ENCODE measurements at places on chromosomes 5 and 9.

- no peak for DNase-seq
Observed at GRCh38 chr5:158313027-158313732, 454.2 kb upstream of the CLINT1 start.

GRCh38 chr9:129716091-129716490 lies 36.8 kb downstream of the PTGES start:
- no peak for DNase-seq

- DNase-seq = no peak
Observed at GRCh38 chr5:55691265-55692105, 20.6 kb downstream of the SLC38A9 start.

- DNase-seq = no peak
Observed at GRCh38 chr5:151153300-151153699, 4.3 kb downstream of the ANXA6 start.

GRCh38 chr5:124301850-124302249 lies 444.6 kb downstream of the ZNF608 start:
- no peak for DNase-seq

GRCh38 chr5:170481849-170482248 lies 22.0 kb upstream of the KCNIP1 start:
- DNase-seq = no peak

GRCh38 chr5:172876578-172876977 lies 42.5 kb downstream of the ERGIC1 start:
- DNase-seq = no peak

GRCh38 chr5:168914491-168914890 lies 335.3 kb upstream of the PANK3 start:
- no peak for DNase-seq

DNA sequence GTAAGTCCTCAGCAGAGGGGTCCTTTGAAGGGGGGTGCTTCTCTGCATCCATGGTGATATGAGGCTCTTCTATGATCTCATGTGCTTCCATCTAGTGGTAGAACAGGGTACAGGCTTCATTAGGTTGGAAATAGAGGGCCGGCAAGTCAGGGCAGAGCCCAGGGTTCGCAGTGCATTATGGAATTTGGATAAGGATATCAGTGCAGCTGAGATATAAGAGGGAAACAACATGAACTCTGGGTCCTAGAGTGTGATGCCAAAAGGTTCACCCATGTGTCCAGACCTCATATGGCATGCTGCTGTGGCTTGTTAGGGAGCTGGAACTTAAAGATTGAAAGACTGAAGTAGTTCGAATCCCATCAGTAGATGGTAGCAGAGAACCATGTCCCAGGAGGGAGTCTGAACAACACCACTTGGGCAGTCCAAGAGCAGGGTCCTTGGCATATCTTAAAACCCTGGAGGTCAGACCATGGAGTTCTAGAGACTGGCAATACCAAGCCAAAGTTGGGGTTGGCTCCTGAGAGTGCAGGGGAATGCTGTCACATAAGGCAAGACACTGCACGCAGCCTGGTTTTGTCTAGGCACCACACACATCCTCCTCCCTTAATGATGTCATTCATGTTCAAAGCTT lies 2.3 kb downstream of the FAM221B start:
- DNase-seq = no peak

DNA sequence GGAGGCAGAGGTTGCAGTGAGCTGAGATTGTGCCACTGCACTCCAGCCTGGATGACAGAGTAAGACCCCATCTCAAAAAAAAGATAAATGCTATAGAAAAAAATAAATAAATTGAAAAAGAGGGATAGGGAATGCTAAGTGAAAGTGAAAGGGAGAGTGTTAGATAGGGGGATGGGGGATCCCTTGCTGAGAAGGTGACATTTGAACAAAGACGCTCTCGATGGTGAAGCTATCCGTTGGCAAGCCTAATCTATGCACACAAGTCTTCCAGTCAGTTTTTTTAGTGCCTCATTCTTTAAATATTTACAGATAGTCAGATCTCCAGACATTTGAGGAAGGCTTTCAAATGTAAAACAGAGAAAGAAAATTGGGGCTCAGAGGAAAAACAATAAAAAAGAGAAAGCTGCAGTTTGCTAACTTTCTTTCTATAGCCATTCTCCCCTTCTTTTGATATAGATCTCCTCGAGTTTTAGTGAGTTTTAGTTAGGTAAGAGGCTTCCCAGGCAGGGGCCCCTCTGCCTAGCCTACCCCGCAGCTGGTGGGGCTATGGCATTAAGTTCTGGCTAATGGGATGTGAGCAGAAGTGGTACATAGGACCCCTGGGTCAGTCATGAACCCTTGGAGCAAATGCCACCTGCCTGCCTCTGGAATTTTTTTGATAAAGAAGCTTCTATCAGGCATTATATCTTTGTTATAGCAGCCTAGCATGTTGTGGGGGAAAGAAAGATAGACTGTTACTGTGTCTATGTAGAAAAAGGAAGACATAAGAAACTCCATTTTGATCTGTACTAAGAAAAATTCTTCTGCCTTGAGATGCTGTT lies 12.0 kb downstream of the GLRX start:
- DNase-seq = no peak

GRCh38 chr9:109335929-109336328 lies 15.1 kb upstream of the EPB41L4B start:
- no peak for DNase-seq

GRCh38 chr9:127813686-127814226 lies 11.1 kb downstream of the FPGS start:
- no peak for DNase-seq

GRCh38 chr9:86828631-86829030 lies 118.7 kb downstream of the GAS1 start:
- no peak for DNase-seq

DNA sequence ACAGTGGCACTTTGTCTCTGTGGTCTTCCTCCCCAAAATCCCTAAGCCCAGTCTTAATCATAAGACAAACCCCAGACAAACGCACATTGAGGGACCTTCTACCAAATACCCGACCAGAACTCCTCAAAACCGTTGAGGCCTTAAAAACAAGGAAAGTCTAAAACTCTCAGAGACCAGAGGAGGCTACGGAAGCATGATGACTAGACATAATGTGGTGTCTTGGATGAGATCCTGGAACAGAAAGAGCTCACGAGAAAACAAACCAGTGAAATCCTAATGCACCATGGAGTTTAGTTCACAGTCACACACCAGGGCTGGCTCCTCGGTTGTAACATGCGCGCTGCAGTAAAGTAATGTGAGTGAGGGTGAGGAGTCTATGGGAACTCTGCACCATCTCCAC lies 58.4 kb downstream of the OTULIN start:
- DNase-seq = no peak

DNA sequence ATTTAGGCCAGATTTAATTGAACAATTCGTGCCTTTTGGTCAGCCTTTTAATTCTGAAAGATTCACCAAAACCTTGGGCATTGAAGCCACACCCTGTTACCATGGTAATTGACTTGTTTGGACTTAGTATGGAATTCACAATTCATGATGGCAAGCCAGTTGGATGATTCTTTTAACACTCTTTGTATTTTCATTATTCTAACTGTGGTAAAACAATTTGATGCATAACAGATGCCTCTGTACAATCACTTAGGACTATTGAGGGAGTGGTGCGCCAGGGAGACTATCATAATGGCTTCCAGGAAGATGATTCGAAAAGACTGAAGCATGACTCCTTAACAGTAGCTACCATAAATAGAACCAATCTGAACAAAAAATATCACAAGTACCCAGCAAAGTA lies 381.1 kb upstream of the ADAMTS16 start:
- no peak for DNase-seq

GRCh38 chr9:438066-438465 lies 223.4 kb downstream of the DOCK8 start:
- no peak for DNase-seq

GRCh38 chr5:150180241-150181026 lies 9.4 kb upstream of the SLC6A7 start:
- DNase-seq = no peak

GRCh38 chr5:176573564-176574296 lies 24.6 kb downstream of the CDHR2 start:
- DNase-seq = peak; percentile 46

- no peak for DNase-seq
Observed at GRCh38 chr9:135783540-135784245, 81.7 kb downstream of the KCNT1 start.

DNA sequence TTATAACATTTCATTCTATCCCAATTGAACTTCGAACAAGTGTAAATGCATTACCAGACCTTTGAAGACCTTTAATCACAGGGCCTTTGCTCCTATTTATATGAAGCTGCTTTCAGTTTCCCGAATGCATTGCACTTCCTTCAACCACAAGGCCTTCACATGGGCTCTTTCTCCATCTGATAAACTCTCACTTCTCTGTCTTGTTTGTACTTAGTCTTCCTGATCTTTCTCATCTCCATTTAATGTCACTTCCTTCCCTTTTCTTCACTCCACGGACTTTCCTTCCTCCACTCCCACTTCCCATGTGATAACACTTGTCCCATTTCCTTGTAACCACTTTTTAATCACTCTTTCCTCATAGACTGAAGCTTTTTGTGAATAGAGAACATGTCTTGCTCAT lies 74.3 kb upstream of the TNC start:
- no peak for DNase-seq

GRCh38 chr5:16886366-16886736 lies 49.7 kb downstream of the MYO10 start:
- DNase-seq = no peak

GRCh38 chr9:71733176-71733575 lies 35.1 kb downstream of the CEMIP2 start:
- DNase-seq = no peak

DNA sequence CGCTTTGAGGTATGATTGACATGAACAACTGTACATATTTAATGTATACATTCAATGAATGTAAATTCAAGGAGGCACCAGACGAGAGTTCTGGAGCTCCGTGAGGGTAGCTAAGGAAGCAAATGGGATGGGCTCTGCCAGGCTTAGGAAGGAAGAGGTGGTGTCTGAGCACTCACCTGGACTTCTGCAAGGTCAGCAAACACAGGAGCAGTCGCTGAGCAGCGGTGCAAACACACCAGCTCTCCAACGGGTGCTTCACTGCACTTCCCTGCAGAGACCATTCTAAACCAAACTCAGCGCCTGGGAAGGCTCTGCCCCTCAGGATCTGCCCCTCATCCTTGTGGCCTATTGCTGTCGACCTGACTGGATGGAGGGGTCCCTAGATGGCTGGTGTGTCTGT lies 101.5 kb downstream of the COL23A1 start:
- no peak for DNase-seq

- no peak for DNase-seq
Observed at GRCh38 chr5:142690667-142691066, 4.8 kb upstream of the FGF1 start.

GRCh38 chr5:170310256-170310926 lies 12.8 kb upstream of the LCP2 start:
- DNase-seq = no peak

DNA sequence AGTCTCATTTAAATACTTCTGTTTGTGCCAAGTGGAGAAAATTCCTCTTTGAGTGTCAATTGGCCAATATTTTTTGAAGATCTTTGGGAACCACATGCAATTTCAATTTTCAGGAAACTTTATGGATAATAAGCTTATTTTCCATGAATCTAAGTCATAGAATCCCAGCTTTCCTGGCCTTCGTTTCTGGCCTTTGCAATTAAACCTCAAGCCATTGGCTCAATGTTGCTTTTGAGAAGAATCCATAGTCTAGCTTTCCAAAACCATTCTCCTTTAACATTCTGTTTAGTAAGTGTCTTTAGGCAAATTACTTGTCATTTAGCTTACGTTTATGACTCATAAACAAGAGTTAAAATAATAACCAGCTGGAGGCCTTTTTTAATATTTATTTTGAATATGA lies 145.0 kb upstream of the FTMT start:
- no peak for DNase-seq

GRCh38 chr5:2032432-2032831 lies 149.7 kb upstream of the IRX4 start:
- no peak for DNase-seq

- no peak for DNase-seq
Observed at GRCh38 chr5:84292788-84293653, 91.7 kb downstream of the EDIL3 start.

DNA sequence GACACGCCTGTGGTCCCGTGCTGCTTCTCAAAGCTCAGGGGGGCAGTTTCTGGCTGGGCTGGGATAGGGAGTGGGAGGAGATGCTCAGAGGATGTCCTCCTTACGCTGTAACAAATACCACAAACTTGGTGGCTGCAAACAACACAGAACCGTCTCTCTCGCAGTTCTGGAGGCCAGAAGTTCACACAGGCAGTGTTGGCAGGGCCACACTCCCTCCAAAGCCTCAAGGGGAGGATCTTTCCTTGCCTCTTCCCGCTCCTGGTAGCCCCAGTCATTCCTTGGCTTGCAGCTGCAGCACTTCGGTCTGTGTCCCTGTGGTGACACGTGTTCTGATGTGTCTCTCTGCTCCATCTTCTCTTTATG lies 10.4 kb upstream of the ORM1 start:
- no peak for DNase-seq

GRCh38 chr5:151775025-151775606 lies 3.4 kb downstream of the G3BP1 start:
- DNase-seq = no peak

DNA sequence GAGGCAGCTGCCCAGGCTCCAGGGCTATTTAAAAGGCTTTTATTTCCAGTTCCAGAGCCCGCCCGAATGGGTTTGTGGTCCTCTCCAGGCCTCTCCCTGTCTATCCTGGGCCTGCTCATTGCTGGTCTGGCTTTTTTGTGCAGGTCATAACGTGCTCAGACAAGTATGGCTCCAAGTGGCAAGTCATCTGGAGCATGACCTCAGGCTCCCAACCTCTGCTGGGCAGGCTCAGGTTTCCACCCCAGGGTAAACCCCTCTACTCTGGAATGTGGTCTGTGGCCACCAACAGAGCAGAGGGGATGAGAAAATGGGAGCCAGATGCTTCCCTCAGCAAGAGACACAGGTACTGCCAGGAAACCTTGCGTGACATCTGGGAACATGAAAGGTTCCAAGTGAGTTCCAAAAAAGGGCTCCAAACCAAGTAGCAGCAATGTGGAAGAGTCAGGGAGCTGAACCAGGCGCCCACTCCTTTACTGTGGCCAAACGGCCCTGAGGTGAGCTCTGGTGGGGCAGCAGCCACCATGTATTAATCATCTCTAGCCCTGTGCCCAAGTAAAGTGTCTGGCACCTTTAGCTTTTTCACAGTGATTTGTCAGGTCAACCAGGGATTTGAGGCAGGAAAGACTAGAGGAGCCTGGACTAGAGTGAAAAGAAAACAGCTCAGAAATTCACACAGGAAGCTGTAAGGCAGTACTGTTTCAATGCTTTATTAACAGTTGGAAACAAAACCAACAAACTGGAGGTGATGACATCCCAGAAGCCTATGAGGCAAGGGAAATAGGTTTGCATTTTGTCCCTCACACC lies 25.7 kb downstream of the PCDHGC5 start:
- no peak for DNase-seq

GRCh38 chr5:126615286-126615685 lies 14.5 kb downstream of the PHAX start:
- DNase-seq = no peak

DNA sequence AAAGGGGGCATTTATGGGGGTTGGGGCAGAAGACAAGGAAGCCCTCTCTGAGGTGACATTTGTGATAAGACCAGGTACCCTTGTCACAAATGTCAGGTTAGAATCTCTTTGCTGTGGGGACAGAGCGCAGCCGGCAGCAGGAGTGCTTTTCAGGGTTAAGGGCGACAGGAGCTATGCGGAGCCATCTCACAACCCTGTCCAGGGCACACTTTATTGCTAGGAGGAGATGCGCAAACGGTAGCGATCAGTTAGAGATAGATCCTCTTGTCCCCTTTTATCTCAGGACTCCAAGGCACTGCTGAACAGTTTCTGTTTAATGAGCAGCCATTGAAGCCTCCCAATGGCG lies 438 bp upstream of the LAMC3 start:
- no peak for DNase-seq

- DNase-seq = no peak
Observed at GRCh38 chr9:85158512-85158911, 489.0 kb downstream of the NTRK2 start.

- no peak for DNase-seq
Observed at GRCh38 chr9:126844085-126844484, 16.4 kb upstream of the ZBTB34 start.
